ENCODE measurements at places on chromosomes 11 and 22.

GRCh38 chr11:86138958-86139357, 70.1 kb upstream of the PICALM start:
- DNase-seq, result no peak

DNA sequence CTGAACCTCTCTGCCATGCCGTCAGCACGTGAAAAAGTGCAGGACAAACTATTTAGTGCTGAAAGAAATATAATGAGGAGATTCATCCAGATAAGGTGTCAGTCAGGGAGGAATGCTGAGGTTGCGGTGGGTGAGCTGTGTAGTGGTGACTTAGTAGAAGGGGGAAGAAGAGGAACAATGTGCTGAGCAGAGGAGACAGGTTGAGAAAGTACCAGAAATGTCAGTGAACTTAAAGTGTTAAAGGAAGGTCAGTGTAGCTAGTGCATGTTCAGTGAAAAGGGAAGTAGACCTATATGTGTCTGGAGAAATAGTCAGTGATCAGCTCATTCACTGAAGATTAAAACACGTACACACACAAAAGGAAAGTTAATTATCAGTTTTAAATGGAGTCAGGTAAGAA, 237.6 kb upstream of the CCDC179 start:
- DNase-seq, result no peak

DNA sequence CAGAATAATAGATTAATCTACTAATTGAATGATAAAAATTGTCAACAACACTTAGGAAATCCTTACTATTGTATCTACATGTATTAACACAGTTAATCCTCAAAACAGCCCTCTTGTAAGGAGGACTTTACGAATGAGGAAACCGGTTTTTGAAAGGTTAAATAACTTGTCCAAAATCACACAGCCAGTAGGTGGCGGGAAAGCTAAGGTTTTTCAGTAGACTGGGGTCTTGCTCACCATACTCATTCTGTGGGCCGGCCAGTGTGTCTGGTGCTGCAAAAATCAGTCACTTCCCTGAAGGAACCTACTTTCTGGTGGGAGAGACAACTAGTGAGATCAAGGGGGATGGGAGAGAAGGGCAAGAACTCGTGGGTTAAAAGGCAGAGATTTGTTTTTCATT, 3.8 kb downstream of the DCPS start:
- no peak for DNase-seq

DNA sequence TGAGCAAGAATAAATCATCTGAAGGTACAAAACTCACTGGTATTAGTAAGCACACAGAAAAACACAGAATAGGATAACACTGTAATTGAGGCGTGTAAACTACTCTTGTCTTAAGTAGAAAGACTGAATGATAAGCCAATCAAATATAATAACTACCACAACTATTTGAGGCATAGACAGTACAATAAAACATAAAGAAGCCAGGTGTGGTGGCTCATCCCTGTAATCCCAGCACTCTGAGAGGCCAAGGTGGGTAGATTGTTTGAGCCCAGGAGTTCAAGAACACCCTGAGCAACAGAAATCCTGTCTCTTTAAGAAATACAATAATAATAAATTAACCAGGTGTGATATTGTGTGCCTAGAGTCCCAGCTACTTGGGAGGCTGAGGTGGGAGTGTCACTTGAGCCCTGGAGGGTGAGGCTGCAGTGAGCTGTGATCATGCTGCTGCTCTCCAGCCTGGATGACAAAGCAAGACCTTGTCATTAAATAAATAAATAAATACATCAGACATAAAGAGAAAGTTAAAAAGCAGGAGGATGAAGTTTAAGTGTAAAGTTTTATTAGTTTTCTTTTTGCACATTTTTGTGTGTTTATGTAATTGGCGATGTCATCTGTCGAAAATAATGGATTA, 390.6 kb downstream of the DYNC2H1 start:
- no peak for DNase-seq

GRCh38 chr11:94948070-94948617, 25.2 kb downstream of the CWC15 start:
- no peak for DNase-seq

- no peak for DNase-seq
These were observed 1.7 kb downstream of the RASGRP2 start for GRCh38 chr11:64742087-64742888.

DNA sequence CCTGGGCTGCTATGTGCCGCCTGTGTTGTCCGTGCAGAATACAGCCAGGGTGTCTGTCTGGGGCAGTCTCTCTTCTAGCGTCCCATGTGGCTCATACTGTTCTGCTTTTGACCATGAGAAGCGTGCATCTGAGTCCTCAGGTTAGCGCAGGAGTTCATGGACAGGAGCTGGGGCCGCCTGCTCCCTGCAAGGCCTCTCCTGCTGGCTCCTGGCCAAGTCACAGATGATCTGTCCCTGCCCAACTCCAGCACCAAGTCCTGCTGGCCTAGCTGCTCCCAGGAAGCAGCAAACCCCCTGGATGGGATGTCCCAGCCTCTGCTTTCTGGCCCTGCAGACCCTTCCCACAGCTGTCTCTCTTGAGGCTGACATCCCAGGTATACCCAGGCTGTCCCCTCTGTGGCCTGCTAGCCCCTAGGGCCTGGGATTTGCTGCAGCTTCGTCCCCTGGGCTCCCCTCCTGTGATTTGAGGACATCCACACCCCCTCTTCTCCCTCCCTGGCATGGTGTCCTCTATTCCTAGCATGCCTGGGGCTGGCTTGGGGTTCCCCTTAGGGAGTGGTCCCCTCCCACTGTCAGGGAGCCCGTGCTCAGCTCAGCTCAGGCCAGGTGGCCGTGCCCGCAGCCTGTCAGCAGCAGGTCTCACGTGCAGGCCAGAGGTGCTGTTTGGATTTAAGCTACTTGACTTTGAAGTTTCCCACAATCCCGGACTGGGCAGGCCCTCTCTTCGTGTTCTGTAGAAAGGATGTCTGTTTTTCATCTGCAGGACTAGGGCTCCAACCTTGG, 17.8 kb downstream of the PRR5 start:
- no peak for DNase-seq

DNA sequence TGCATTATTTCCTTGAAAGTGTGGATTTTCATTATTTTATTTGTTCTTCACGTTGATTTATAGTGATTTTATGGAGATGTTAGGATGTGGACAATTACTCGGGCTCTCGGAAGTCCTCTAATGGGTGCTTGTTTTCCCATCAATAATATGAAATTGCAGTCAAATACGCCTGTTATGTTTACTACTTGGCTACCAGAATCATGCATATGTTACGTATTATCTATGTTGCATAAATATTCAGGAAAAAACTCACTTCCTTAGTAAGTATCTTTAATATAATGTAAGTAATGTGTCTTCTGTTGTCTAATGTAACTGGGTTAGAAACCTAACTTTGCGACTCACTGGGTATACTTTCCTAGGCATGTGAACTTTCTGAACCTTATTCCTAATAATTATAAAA, 823.4 kb upstream of the CHORDC1 start:
- no peak for DNase-seq

DNA sequence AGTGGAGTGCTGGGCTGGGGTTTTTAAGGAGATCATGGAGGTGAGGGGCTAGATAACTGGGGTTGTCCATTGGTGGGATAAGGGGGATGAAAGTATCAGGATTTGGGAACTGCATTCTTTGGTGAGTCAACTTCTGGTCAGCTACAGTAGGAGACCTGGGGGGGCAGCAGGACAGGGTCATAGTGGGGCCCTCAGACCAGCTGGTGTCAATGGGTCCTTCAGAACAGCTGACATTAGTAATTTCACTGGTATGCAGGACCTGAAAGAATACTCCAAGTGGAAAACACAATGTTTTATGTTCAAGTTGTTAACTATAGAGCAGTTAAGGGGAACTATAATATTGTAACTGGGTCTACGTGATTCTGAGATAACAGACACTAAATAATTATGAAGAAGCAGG, 2.8 kb upstream of the TTC12 start:
- DNase-seq, result no peak

DNA sequence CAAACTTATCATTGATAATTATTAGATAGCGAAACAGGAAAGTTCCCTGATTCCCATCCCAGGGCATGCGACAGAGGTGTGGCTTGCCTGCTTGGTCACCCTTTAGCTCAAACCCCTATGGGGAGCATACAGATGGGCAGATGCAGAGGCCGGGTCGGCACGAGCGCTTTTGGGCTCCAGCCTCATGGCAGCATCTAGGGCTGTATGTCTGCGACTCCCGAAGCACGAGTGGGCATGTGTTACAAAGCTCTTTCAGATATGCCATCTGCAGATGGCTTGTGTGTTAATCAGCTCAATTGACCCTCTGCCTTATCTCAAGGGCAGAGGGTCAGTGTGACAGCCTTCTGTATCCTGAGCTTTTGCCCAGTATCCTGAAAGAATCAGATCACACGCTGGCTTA, 2069.3 kb upstream of the RAG2 start:
- no peak for DNase-seq

DNA sequence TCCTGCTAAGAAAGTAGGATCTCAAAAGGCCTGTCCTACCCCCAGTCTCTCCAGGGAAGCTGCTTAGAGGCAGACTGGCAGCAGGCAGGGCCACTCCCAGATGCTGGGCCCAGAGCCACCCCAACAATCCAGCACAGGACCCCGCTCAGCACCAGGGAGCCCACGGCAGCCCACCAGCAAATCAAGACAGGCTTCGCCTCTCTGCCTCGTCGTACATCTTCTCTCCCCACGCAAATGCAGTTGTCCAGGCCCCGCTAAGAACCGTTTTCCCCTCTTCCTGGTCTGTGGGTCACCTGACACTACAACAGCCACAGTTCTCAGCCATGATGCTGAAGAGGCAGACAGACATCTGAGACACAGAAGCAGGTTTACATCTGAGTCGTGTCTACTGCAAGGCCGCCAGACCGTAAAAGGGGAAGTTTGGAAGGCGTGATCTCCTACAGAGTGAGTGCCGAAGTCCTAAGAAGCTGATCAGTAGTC, 51.1 kb downstream of the IGSF9B start:
- no peak for DNase-seq

GRCh38 chr11:127653076-127653475, 652.5 kb upstream of the KIRREL3 start:
- no peak for DNase-seq

GRCh38 chr11:133705074-133705648, 140.2 kb downstream of the SPATA19 start:
- DNase-seq, result no peak

DNA sequence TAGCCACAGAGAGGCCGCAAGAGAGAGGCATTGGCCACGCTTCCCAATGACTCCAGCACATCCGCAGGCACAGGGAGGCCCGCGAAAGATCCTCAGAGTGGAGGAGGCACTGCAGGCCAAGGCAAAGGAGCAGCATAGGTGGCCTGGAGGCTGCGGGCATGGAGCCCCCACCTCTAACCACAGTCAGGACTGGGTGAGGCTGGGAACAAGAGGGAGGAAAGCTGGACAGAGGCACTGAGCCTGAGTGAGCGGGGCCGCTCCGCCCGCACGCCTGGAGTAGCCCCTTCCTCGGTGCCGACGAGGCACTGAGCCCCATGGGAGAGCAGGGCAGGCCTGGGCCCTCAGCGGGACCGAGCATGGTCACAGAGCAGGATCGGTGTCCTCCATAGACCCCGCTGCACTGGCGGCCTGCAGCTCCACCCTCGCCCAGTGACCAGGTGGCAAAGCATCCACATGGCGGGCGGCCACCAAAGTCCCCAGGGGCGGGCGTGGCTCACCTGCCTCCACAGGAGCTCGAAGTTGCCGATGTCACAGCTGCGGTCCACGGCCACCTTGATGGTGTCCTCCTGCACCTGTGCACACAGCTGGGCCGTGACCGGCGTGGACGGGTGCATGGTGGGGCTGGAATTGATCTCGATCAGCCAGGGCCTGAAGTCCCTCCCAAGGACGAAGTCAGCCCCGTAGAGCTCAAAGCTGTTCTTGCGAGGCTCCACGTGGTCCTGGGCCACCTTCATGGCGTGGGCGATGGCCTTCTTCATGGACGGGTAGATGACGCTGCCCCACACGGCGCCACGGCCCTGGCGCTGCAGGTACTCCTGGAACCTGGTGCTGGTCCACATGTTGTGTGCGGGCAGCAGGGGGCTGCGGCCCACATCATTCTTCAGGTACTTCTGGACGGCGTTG, 18.9 kb upstream of the IL17REL start:
- DNase-seq, result no peak

- no peak for DNase-seq
These were observed 27.4 kb downstream of the TUG1 start for GRCh38 chr22:30996462-30996861.

DNA sequence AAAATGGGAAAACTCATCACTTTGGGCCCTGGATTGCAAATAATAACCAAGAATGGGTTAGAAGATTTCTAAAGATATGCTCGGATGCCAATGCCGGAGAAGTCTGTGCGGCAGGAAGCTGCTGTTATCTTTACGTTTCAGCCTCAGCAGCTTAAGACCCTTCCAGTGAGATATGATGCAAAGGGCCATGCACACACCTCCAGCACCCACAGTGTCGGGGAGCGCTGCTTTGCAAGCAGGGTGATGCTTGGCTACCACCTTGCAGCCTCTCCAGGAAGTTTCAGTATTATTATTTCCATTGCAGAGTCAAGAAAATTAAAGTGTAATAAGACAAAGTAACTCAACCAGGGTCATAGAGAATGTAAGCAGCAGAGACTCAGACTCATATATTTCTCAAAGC, 37.3 kb downstream of the LARGE1 start:
- no peak for DNase-seq

GRCh38 chr11:109677876-109678275, 255.9 kb downstream of the C11orf87 start:
- no peak for DNase-seq

GRCh38 chr11:112321501-112322172, 61.0 kb upstream of the PLET1 start:
- DNase-seq, result no peak

GRCh38 chr11:86205421-86206336, 38.9 kb upstream of the EED start:
- DNase-seq, result no peak

- DNase-seq, result no peak
These were observed 9.3 kb upstream of the PEX26 start for GRCh38 chr22:18068381-18068988.

DNA sequence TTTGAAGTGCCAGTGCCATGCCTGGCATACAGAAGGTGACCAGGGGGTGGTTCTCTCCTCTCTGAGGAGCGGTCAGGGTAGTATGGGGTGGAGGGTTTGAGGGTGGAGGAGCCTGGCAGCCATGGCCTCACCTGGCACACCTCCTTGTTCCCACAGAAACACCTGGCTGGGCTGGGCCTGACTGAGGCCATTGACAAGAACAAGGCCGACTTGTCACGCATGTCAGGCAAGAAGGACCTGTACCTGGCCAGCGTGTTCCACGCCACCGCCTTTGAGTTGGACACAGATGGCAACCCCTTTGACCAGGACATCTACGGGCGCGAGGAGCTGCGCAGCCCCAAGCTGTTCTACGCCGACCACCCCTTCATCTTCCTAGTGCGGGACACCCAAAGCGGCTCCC, 9.6 kb downstream of the SERPINH1 start:
- no peak for DNase-seq
